H1 (cell line): ENCODE measurements at places on chromosomes 2 and 18.
A peak's percentile ranks its signal among the peaks of the same experiment; 100 is the strongest.

DNA sequence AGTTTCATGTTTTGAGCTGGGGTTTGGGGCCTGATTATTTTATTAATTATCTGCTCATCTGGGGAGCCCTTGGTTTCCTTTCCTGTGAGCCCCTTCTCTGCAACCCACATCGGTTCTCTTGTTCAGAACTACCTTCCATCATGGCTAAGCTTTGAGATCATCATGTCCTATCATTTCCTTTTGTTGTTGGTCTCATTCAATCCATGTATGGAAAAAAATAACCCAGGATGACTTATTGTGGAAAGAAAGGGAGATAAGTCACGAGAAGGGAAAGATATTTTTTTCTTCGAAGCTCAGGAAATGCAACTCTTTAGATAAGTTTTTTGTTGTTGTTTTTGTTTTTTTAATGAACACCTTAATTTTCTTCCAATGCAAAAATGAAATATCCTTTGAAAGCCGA lies 43.7 kb downstream of the EHD3 start:
- H3K27me3 ChIP-seq = no peaks in the 10 kb centered on the region
- H3K27ac ChIP-seq = no peak overlapping the region
- H3K4me1 ChIP-seq = no peaks in the 10 kb centered on the region; the same call in 1 of the 2 replicates
- DNase-seq = no peak
- H3K36me3 ChIP-seq = no peaks in the 10 kb centered on the region
- no peak overlapping the region for H3K4me3 ChIP-seq

- H3K4me3 ChIP-seq = no peak overlapping the region
- H3K4me1 ChIP-seq = peaks cover 6% of the 10 kb centered on the region; the same call in 1 of the 2 replicates
- no peaks in the 10 kb centered on the region for H3K36me3 ChIP-seq
- no peak overlapping the region for H3K27ac ChIP-seq
- H3K27me3 ChIP-seq = no peaks in the 10 kb centered on the region
- DNase-seq = no peak
Measured at GRCh38 chr2:8539743-8540551, 141.9 kb upstream of the ID2 start.

DNA sequence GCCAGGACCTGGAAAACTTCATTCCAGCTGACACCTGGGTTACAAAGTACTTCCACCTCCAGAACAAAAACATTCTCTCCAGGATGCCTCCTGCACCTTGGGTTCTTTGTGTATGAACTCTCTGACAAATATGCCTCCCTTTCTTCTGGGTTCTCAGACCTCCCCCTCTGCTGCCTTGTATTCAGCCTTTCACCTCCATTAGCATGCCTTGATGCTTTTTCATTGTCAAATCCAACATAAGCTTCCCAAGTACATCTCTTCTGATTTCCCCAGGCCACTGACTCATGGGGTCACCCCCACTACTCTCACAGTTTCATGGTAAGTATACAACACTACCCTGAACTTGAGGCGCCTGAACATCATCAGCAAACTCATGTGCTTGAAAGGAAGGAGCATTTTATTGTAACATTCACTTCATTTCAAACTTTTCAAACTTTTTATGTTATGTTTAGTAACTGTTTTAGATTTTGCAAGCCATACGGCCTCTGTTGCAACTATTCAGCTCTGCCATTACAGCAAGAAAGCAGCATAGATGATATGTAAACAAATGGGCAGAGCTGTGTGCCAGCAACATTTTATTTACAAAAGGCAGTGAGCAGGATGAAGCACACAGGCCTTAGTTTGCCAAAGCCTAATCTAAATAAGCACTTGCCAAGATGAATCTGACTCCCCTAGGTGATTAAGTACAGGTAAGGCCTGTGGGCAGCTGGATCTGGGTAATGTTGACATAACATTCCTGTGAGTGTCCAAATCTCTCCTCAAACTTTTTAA lies 32.5 kb upstream of the MRPS9 start:
- 0 out of 2 replicates have a peak overlapping the region, but pooled peaks have one; percentile 41 for H3K27ac ChIP-seq
- no peaks in the 10 kb centered on the region for H3K27me3 ChIP-seq
- no peak for DNase-seq
- peaks cover 3% of the 10 kb centered on the region for H3K4me1 ChIP-seq
- no peak overlapping the region for H3K4me3 ChIP-seq

DNA sequence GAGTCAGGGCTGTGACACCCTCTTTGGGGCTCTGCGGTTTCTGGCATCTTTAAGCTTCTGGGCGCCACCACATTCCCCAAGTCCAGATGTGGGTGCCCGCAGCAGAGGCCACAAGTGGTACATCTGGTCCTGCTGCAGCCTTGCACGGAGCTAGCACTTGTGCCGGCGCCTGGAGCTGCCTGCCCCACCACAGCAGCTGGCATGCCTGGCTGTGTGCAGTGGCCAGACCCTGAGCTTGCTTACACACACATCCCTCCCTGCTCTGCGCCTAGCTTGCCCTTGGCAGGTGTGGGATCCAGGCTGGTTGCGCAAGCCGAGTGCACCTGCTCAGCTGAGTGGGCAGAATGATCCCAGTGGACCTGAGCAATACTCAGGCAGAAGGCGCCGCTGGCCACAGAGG lies 27.3 kb downstream of the SLC4A10 start:
- H3K27ac ChIP-seq = no peak overlapping the region
- H3K27me3 ChIP-seq = no peaks in the 10 kb centered on the region
- no peak overlapping the region for H3K4me3 ChIP-seq
- DNase-seq = no peak
- no peaks in the 10 kb centered on the region for H3K36me3 ChIP-seq
- no peaks in the 10 kb centered on the region for H3K4me1 ChIP-seq

GRCh38 chr2:184927040-184927439 lies 328.7 kb downstream of the ZNF804A start:
- H3K4me1 ChIP-seq = no peaks in the 10 kb centered on the region
- no peak for DNase-seq
- H3K27me3 ChIP-seq = no peaks in the 10 kb centered on the region

DNA sequence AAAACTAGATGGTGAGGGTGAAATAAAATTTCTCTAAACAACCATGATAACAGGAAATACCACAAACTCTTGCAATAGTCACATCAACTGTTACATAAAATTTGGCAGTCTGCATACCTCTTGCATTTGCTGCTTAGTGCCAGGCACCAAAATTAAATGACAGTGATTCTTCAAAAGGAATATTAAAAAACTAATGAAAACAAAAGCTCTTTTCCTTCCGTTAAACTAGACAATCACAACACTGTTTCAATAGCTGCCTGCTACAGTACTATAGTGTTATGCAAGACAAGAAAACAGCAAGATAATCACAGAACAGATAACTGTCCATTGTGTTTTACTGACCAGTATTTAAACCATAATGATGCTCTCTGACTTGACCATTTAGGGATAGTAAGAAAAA lies 239.0 kb upstream of the SMAD7 start:
- no peak for DNase-seq
- H3K4me3 ChIP-seq = no peak overlapping the region
- H3K27me3 ChIP-seq = no peaks in the 10 kb centered on the region
- no peak overlapping the region for H3K27ac ChIP-seq
- no peaks in the 10 kb centered on the region for H3K36me3 ChIP-seq

GRCh38 chr2:239710953-239711861 lies 310.4 kb upstream of the HDAC4 start:
- no peaks in the 10 kb centered on the region for H3K4me1 ChIP-seq
- no peak overlapping the region for H3K4me3 ChIP-seq
- H3K27ac ChIP-seq = no peak overlapping the region

DNA sequence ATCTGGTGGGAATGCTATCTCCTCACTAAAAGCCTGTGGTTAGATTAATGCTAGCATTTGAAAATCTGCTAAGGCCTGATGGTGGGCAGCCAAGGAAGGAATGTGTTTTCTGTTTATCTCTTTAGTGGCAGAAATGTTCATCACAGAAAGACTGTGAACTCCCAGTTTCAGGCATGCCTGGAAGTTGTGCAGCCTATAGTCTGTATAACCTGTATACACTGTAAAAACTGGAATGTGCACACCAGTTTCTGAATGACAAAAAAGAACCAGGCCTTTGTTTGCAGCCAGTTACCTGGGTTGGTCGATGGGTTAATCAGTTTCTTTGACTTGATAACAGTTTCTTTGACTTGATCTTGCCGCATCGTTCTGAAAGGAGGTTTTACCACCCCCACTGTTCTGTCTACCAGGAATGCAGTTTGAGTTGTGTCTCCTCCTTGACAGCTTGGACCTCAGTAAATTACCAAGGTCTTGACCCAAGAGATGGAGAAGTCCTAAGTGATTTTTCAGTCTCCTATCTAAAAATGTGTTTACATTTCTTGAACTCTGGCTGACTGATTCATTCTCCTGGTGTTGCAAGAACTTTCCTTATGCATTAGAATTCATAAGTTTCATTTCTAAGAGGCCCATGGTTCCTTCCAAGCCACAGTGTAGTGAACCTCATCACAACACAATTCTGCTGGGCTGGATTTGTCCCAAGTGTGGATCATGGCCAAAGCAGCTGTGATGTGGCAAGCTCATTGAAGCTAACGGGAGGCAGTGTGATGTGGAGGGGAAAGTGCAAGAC lies 62.2 kb downstream of the KIAA2012 start:
- no peak overlapping the region for H3K27ac ChIP-seq
- no peak for DNase-seq
- H3K4me3 ChIP-seq = no peak overlapping the region
- H3K4me1 ChIP-seq = no peaks in the 10 kb centered on the region
- no peaks in the 10 kb centered on the region for H3K36me3 ChIP-seq
- H3K27me3 ChIP-seq = no peaks in the 10 kb centered on the region

GRCh38 chr2:198890490-198890889 lies 567.2 kb downstream of the SATB2 start:
- H3K27ac ChIP-seq = no peak overlapping the region
- no peaks in the 10 kb centered on the region for H3K4me1 ChIP-seq
- H3K4me3 ChIP-seq = no peak overlapping the region
- DNase-seq = no peak

- H3K27ac ChIP-seq = no peak overlapping the region
- no peaks in the 10 kb centered on the region for H3K27me3 ChIP-seq
- DNase-seq = no peak
- no peaks in the 10 kb centered on the region for H3K36me3 ChIP-seq
Measured at GRCh38 chr2:31893094-31893493, 117.7 kb downstream of the MEMO1 start.
